ENCODE measurements at places on chromosomes 12 and 14.

DNA sequence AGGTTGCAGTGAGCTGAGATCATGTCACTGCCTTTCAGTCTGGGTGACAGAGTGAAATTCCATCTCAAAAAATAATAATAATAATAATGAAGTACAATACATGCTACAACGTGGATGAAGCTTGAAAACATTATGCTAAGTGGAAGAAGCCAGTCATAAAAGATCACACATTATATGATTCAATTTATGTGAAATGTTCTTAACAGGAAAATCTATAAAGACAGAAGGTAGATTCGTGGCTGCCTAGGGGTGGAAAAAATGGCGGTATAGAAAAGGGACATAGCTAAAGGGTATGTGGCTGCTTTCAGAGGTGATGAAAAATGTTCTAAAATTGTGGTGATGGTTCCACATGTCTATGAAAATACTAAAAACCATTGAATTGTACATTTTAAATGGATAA lies 41.0 kb upstream of the AMIGO2 start:
- DNase-seq: no peak
- H3K36me3 ChIP-seq: no peaks in the 10 kb centered on the region
- H3K27me3 ChIP-seq: no peaks in the 10 kb centered on the region
- no peak overlapping the region for H3K27ac ChIP-seq
- no peaks in the 10 kb centered on the region for H3K4me1 ChIP-seq

GRCh38 chr14:73945159-73945670 lies 4.7 kb downstream of the FAM161B start:
- no peak overlapping the region for H3K27ac ChIP-seq
- H3K36me3 ChIP-seq: peaks cover 4% of the 10 kb centered on the region
- no peaks in the 10 kb centered on the region for H3K27me3 ChIP-seq
- H3K4me3 ChIP-seq: no peak overlapping the region

DNA sequence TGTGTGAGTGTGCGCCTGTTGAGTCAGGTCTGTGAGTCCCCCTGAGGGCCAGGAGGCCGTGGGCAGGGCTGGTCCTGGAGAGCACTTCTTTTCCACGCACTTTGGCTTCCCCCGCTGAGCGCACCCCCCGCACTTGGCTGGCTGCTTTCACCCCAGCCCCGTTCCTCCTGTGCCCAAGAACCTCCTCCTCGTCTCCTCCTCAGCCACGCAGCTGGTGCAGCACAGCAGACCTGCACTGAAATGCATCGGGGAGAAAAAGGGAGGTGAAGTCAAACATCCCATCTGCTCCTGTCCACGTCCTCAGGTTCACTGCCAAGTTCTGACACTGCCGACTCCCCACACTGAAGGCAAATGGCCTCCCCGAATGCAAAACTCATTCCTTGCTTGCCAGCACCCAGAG lies 362.7 kb upstream of the SFSWAP start:
- H3K4me3 ChIP-seq: no peak overlapping the region
- no peaks in the 10 kb centered on the region for H3K4me1 ChIP-seq
- DNase-seq: no peak
- H3K27me3 ChIP-seq: no peaks in the 10 kb centered on the region
- no peaks in the 10 kb centered on the region for H3K36me3 ChIP-seq

GRCh38 chr12:69189378-69189978 lies 49.9 kb upstream of the CPSF6 start:
- no peaks in the 10 kb centered on the region for H3K27me3 ChIP-seq
- no peak overlapping the region for H3K27ac ChIP-seq
- no peak overlapping the region for H3K4me3 ChIP-seq

DNA sequence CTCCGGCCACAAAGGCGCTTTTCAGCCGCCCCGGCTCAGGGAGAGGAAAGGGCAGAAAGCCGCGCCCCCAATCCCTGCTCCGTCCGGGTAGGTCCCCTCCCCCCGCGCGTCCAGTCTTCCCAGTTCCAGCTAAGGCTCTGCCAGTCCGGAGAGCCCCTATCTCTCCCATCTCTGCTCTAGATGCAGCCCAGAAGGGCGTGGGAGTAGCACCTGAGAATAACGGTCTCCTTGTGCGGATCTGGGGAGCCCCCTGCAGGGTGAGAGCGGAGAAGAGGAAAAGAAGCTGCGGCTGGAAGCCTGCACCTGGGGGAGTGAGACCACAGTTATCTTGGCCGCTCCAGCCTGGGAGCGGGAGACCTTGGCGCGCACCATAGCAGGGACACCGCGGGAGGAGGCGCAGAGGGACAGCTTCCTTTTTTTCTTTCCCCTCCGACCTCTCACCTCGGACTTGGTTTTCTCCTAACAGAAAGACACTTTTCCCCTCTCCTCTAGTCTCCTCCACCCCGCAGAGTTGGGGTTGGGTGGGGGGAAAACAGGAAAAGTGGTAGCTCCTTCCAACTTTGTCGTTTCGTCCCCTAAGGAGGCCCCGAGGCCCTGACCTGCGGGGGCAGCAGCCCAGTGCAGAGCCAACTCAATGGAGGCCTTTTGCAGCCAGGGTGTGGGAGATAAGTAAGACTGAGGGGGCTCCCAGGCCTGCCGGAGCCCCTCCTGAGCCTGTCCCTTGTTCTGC lies 2.4 kb downstream of the DHH start:
- peaks cover 7% of the 10 kb centered on the region for H3K36me3 ChIP-seq
- peaks cover 58% of the 10 kb centered on the region for H3K27me3 ChIP-seq
- no peak overlapping the region for H3K4me3 ChIP-seq
- H3K4me1 ChIP-seq: peaks cover 72% of the 10 kb centered on the region

- H3K27me3 ChIP-seq: no peaks in the 10 kb centered on the region
- no peaks in the 10 kb centered on the region for H3K36me3 ChIP-seq
- H3K4me1 ChIP-seq: no peaks in the 10 kb centered on the region
- no peak overlapping the region for H3K27ac ChIP-seq
Measured at GRCh38 chr12:39592295-39592694, 27.3 kb downstream of the ABCD2 start.

GRCh38 chr12:108747563-108747962 lies 16.2 kb upstream of the CORO1C start:
- H3K27ac ChIP-seq: no peak overlapping the region
- DNase-seq: no peak
- H3K27me3 ChIP-seq: no peaks in the 10 kb centered on the region
- H3K4me3 ChIP-seq: no peak overlapping the region
- H3K36me3 ChIP-seq: no peaks in the 10 kb centered on the region

DNA sequence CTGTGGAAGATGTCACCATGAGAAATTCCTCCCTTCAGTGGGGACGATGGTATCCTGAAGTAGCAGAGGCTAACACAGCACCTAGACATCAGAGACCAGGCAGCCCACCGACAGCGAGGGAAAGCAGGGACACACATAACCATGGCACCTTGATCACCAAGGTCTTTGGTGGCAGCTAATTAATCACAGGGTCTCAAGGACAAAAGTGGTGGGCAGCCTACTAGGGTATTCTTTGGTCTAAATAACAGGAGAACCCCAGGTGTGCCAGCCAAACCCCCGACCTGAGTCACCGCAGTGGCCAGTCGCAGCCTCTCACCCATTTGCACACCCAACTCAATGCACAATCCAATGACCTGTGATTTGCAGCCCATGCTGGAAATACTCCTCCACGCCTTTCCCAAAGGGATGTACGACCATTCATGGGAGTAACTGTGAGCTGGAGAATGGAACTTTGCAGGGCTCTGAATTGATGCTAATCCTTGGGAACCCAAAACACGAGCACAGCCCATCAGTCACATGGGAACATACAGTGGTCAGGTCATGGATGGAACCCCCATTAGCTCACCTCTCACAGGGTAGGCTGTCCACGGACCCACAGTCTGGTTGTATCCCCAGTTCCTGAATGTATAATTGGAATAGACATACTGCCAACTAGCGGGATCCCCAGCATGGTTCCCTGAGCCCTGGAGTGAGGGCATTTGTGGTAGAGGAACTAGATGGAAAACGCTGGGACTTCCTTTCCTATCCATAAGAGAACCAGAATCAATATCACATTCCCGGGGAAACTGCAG lies 58.7 kb upstream of the C14orf180 start:
- H3K27me3 ChIP-seq: no peaks in the 10 kb centered on the region
- no peak for DNase-seq
- no peaks in the 10 kb centered on the region for H3K4me1 ChIP-seq
- no peak overlapping the region for H3K27ac ChIP-seq
- H3K4me3 ChIP-seq: no peak overlapping the region
- no peaks in the 10 kb centered on the region for H3K36me3 ChIP-seq

GRCh38 chr14:81484120-81484519 lies 49.5 kb downstream of the SEL1L start:
- H3K4me3 ChIP-seq: no peak overlapping the region
- no peaks in the 10 kb centered on the region for H3K4me1 ChIP-seq
- peaks cover 61% of the 10 kb centered on the region for H3K36me3 ChIP-seq

DNA sequence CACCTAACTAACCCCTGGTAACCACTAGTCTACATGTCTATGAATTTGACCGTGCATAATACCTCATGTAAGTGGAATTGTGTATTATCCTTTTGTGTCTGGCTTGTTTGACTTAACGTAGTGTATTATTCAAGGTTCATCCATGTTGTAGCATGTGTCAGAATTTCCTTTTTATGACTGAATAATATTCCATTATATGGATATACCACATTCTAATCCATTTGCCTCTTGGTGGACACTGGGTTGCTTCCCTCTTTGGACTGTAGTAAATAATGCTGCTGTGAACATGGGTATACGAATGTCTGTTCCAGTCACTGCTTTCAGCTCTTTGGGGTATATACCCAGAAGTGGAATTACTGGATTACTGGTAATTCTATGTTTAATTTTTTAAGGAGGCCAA lies 3.3 kb downstream of the SNRPF start:
- peaks cover 30% of the 10 kb centered on the region for H3K36me3 ChIP-seq
- H3K27ac ChIP-seq: no peak overlapping the region
- H3K4me3 ChIP-seq: no peak overlapping the region
- DNase-seq: no peak
- no peaks in the 10 kb centered on the region for H3K27me3 ChIP-seq

GRCh38 chr14:77923131-77923936 lies 123.4 kb downstream of the ADCK1 start:
- H3K27ac ChIP-seq: no peak overlapping the region
- no peaks in the 10 kb centered on the region for H3K36me3 ChIP-seq
- H3K4me3 ChIP-seq: no peak overlapping the region
- no peaks in the 10 kb centered on the region for H3K4me1 ChIP-seq

DNA sequence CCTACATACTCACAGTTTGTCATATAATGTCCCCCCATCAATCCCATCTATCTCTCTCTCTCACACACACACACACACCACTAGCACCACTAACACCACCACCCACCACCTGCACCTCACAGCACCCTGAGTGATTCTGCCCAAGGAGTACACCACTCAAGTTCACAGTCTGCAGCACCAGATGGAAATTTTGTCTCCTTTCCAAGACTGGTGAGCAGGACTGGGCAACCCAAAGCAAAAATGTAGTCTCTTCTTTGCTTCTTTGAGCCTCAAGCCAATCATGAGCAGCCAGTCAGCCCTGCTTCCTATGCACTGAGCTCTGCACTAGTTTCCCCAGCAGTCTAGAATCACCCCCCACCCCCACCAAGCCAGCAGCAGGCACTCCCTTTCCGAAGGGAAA lies 15.0 kb upstream of the ARMH4 start:
- no peak overlapping the region for H3K4me3 ChIP-seq
- H3K27me3 ChIP-seq: peaks cover 3% of the 10 kb centered on the region
- no peak overlapping the region for H3K27ac ChIP-seq
- no peaks in the 10 kb centered on the region for H3K36me3 ChIP-seq

GRCh38 chr12:113207613-113208040 lies 13.6 kb upstream of the TPCN1 start:
- H3K36me3 ChIP-seq: no peaks in the 10 kb centered on the region
- DNase-seq: peak; percentile 33
- peak overlapping the region; percentile 40 for H3K27ac ChIP-seq

- no peaks in the 10 kb centered on the region for H3K36me3 ChIP-seq
- no peak overlapping the region for H3K4me3 ChIP-seq
- no peaks in the 10 kb centered on the region for H3K27me3 ChIP-seq
Measured at GRCh38 chr12:76346798-76347420, 1.3 kb downstream of the BBS10 start.

- no peak overlapping the region for H3K27ac ChIP-seq
- H3K27me3 ChIP-seq: no peaks in the 10 kb centered on the region
- H3K4me1 ChIP-seq: no peaks in the 10 kb centered on the region
- DNase-seq: no peak
Measured at GRCh38 chr14:31752867-31753661, 191.9 kb downstream of the NUBPL start.

DNA sequence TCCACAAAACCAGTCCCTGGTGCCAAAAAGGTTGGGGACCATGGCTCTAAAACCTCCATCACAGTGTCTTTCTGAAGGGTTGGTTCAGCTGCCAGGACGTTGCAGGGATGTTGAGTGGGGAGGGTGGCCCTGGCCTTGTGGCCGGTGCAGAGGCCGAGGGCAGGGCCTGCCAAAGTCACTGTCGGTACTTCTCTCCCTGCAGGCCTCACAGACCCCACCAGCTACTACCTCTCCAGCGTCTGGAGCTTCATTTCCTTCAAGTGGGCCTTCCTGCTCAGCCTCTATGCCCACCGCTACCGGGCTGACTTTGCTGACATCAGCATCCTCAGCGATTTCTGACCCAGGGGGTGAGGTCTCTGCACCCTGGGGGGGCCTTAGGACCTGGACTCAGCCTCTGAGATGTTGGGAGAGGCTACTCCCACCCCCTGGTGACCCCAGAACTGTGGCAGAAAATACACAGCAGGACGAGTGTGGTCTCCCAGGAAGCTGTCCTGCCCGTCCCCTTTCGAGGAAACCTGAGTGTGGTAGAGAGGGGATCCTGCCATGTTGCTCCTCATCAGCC lies 7.0 kb downstream of the SLC48A1 start:
- DNase-seq: no peak
- no peak overlapping the region for H3K27ac ChIP-seq
- no peaks in the 10 kb centered on the region for H3K27me3 ChIP-seq
- H3K36me3 ChIP-seq: peaks cover 18% of the 10 kb centered on the region

- no peak overlapping the region for H3K4me3 ChIP-seq
- no peak overlapping the region for H3K27ac ChIP-seq
- H3K27me3 ChIP-seq: no peaks in the 10 kb centered on the region
- no peak for DNase-seq
- no peaks in the 10 kb centered on the region for H3K36me3 ChIP-seq
Measured at GRCh38 chr14:54809767-54810166, 92.9 kb downstream of the GCH1 start.

DNA sequence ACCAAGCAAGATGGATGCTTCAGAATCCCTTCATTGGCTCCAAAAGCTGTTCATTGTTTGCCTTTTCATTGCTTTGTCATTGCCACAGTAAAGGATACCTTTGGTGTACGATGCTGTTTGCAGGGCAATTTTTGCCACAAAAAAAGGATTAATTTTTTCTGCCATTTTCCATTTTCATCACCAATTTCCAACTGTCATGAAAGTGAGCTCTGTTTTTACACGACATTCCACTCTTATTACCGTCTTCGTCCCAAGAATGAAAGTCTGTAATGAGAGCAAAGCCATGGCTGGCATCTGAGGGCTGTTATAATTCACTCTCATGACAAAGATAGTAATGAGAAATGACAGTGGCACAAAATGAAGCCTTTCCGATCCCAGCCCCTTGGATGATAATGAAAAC lies 272.7 kb upstream of the DCN start:
- no peaks in the 10 kb centered on the region for H3K27me3 ChIP-seq
- no peaks in the 10 kb centered on the region for H3K4me1 ChIP-seq
- H3K36me3 ChIP-seq: no peaks in the 10 kb centered on the region
- no peak overlapping the region for H3K27ac ChIP-seq
- no peak for DNase-seq
- no peak overlapping the region for H3K4me3 ChIP-seq

GRCh38 chr12:100169345-100169744 lies 26.7 kb upstream of the BLTP3B start:
- no peaks in the 10 kb centered on the region for H3K4me1 ChIP-seq
- no peak overlapping the region for H3K4me3 ChIP-seq
- H3K36me3 ChIP-seq: no peaks in the 10 kb centered on the region

- H3K36me3 ChIP-seq: no peaks in the 10 kb centered on the region
- no peak for DNase-seq
- H3K4me1 ChIP-seq: peaks cover 75% of the 10 kb centered on the region
- no peaks in the 10 kb centered on the region for H3K27me3 ChIP-seq
- peak overlapping the region; percentile 74 for H3K4me3 ChIP-seq
- peak overlapping the region; percentile 72 for H3K27ac ChIP-seq
Measured at GRCh38 chr12:75479963-75480461, 543 bp upstream of the GLIPR1 start.
